ENCODE measurements at places on chromosomes 1 and 21.

- no peak for DNase-seq
Measured at GRCh38 chr1:94743862-94744261, 76.3 kb upstream of the SLC44A3 start.

GRCh38 chr1:23996700-23997229 is 16.6 kb upstream of the SRSF10 start:
- no peak for DNase-seq

DNA sequence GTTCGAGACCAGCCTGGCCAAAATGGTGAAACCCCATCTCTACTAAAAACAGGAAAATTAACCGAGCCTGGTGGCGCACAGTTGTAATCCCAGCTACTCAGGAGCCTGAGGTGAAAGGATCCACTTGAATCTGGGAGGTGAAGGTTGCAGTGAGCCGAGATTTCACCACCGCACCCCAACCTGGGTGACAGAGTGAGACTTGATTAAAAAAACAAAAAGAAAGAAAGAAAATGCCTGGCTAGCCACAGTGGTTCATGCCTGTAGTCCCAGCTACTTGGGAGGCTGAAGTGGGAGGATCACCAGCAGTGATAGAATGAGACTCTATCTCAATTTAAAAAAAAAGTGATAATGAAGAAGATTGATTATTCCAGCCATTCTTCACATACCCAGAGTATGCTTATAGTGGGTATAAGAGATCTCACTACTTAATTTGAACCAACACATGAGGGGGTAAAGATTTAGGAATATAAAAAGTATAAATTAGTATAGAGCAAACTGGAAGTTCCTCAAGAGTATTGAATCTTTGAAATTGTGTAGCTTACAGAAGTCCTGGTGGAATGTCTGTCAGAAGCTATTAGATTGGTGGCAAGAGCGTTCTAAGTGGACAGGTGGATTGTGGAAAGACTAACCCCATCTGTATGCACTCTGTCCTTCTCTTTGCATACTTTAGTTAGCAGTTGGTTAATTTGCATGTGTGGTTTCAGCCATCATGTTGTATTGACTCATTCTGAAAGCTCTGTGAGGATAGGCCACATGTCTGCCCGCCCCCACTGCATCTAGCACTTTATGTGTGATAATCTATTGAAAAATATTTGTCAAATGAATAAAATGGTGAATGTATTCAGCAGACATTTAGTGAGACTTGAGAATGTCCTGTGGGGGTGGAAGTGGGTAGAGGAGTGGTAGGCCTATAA is 25.0 kb downstream of the RLF start:
- no peak for DNase-seq

GRCh38 chr1:151809290-151809984 is 4.2 kb upstream of the LINGO4 start:
- no peak for DNase-seq

- DNase-seq, result no peak
Measured at GRCh38 chr21:42113926-42114409, 42.9 kb downstream of the UMODL1 start.

DNA sequence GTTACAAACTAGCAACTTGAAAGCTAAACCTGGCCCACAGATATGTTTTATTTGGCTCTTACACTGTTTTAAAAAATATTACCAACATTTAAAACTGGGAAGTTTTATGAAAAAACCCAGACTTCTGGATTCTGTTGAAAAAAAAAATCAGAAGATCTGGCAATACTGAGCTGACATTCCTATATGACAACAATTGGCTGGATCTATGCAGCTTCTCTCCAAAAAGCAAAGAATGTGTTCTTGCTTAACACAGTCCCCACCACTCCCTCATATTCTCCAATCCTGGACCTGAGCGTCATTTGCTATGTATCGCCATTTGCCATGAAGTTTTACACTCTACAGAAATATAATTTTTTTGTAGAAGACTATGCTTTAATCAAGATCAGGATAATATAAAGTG is 859.6 kb downstream of the LTN1 start:
- DNase-seq, result no peak

GRCh38 chr1:23995431-23995837 is 15.3 kb upstream of the SRSF10 start:
- DNase-seq, result no peak

DNA sequence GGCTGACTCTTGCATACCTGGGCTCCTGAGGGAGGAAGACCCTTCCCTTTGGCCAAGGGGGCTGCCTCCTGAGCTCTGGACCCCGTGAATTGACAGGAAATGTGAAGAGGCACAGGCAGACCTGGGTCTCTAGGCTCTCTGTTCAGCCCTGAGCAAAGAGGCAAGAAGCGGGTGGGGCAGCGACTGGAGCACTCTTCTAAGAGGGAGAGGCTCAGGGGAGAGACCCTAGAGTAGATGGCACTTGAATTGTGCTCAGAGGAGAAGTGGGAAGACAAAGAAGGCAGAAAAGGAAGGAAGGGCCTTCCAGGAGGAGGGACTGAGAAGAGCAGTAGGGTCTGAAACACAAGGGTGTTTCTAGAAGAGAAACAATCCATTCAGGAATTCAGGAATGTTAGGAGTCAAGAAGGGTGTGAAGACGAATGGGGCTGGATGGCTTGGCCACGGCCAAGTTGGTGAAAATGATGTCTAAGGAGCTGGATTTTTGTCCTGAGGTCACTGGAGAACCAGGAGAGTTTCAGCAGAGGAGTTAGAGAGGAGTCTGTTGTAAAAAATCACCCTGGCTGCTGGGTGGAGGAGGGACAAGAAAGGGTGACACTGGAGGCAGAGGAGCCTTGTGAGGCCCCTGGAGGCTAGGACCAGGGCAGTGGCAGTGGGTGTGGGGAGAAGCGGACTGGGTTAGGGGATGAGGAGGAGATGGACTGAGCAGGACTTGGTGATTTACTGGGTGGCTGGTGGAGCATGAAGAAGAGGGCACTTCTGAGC is 5.3 kb downstream of the TIE1 start:
- no peak for DNase-seq

DNA sequence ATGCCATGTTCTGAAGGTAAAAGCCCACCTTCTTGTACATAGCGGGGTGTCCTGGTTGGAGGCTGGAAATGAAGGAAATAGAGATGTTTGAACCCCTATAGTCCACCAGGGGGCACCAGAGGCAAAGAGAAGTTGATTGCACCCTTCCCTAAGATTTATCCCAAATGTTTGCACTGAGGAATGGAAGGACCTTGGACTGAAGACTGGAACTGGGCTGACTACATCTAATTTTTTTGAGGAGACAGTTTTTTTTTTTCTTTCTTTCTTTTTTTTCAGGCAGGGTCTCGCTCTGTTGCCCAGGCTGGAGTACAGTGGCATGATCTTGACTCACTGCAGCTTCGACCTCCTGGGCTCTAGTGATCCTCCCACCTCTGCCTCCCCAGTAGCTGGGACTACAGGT is 55.3 kb upstream of the EIF4G3 start:
- DNase-seq, result peak; percentile 49

- DNase-seq, result no peak
Measured at GRCh38 chr1:116113615-116114014, 2.4 kb downstream of the MAB21L3 start.

GRCh38 chr1:183198463-183198862 is 12.4 kb downstream of the LAMC2 start:
- DNase-seq, result no peak

DNA sequence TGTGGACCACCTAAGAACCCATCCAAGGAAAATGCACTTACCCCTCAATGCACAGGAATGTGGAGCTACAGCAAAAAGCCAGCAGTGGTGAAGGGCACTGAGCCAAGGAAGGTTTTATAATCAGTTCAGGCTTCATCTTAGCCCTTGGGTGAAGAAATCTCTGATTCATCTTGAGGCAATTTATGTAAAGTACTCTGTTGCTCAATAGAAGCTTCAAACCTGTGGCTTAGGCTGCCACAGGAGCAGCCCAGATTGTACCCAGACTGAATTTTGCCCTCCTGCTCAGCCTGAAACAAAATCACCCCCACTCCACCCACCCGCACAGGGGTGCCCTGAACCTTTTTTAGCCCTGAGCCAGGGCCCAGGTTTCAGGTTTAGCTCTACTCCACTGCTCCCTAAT is at the start of gene S100A12:
S100A12 (minus strand) TSS at position 111 of the 400 bp plus-strand sequence. CDS start 1,029 bp downstream, outside the sequence.
- DNase-seq, result no peak

DNA sequence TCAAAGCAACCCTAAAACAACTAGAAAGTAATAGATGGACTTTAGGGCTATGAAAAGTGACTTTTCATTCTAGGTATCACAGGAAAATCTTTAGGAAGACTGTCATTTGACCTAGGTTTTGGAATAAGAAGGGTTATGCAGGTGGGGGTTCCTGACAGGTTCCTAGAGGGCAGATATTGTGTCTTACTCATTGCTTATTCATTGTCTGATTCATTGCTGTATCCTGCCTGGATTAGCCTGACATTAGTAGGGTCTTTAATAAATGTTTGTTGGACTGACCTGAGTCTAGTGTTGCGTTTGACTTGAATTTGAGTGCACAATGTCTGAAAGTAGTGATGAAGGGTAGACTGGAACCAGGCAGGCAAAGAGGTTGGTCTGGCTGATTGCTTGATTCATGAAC is 6.0 kb downstream of the FNBP1L start:
- no peak for DNase-seq

GRCh38 chr1:57727121-57727520 is 303.3 kb upstream of the DAB1 start:
- DNase-seq, result no peak

DNA sequence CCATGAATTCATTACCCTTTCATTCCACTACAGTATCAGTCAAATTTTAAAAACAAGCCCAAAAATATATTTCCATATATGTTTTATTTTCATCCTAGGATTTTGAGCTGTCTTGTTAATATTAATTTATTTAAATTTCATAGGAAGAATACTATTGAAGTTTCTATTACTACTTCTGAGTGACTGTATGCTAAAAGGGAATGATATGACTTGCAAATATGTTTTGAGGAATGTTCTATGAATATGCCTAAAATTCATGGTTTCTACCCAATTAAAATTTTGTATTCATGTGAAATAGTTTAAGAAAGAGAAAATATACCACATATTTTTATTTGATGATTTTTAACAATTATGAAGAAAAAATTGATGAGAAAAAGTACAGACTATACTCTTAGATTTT is 52.9 kb upstream of the BACH1 start:
- DNase-seq, result no peak

DNA sequence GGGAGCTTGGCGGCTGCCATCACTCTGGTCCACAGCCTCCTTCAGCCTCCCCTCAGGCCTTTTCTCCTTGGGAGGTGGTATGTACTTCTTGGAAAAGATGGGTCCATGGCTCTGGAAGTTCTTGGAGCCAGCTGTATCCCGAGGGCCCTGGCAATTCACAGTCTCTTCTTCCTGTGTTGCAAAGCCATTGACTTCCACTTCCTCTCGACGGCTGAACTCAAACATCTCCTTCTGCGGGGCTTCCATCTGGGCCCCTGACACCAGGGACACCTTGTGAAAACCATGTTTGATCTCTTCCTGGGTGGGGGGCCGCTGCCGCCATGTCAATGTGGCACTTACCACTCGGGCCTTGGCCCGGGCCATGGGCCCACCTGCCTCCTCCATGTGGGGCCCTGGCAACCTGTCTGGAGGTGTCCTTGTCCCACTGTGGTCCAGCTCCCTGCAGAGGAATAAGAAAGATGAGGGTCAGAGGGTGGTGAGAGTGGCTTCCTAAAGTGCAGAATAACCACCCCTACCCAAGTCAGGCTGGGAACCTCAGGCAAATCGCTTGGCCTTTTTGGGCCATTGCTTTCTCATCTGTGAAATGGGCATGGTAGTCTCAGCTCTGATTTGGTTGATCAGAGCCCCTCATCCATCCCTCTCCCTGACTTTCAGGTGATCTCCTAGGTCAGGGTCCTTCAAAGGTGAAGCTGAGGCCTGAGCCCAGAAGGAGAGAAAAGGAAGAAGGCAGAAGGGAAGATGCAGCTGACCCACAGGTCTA is 7.5 kb downstream of the CRYBG2 start:
- no peak for DNase-seq

DNA sequence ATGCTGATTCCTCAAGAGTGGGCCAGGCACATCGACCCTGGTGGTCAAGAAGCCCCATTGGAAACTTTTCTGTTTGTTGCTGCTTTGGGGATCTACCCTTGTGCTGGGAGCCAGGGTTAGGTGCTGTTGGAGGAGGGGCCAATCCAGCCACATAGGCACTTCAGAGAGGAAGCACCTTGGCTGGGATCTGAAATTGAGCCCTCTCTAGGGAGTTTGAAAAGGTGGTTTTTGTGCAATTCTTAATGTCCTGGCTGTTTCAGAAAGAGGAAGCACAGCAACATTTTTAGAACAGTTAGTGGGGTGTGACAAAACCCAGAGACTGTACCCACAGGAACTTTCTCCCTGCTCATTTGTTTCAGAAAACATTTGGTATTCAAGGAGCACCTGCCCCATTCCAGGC is 17.2 kb upstream of the BEND5 start:
- DNase-seq, result no peak
